SW 1271 (cell line): ENCODE measurements at places on chromosomes 11 and 22.
A peak's percentile ranks its signal among the peaks of the same experiment; 100 is the strongest.

GRCh38 chr22:30459181-30460052 lies 12.4 kb downstream of the SEC14L3 start:
- DNase-seq, result no peak

GRCh38 chr22:50320671-50321325 lies 6.0 kb downstream of the DENND6B start:
- no peak for DNase-seq

GRCh38 chr22:49503896-49504521 lies 323.7 kb downstream of the BRD1 start:
- DNase-seq, result no peak

GRCh38 chr11:72243173-72244059 lies 560 bp downstream of the PHOX2A start:
- DNase-seq, result no peak

DNA sequence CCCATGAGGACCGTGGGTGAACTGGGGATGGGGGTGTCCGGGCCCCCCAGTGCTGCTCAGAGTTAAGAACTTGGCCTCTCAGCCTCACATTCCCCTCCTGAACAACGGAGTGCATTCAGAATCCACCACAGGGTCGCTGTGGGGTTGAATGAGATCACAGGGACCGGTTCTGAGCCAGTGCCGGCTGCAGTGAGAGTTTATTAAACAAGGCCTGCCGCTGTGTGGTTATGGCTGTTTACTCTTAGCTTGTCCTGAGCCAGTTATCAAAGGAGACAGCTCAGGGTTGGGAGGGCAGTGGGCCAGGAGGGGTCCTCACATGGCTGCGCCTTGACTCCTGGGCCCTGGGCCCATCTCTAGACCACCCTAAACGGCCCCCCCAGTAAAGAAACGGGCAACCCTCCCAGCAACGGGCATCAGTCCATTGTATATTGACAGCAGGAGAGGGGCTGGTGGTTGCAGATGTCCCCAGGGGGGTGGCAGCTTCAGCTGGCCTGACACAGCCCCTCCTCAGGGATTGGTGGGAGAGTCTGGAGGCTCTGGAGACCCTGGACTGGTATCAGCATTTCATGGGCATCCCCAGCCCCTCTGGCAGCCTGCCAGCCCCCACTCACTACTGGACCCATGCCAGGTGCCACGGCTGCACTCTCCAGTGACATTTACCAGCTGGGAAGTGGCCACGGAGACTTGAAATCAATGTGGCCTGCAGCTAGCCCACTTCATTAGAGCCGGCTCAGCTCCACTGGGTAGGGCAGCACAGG lies 15.1 kb upstream of the CABP7 start:
- no peak for DNase-seq

- no peak for DNase-seq
These were observed 14.0 kb downstream of the PANX1 start for GRCh38 chr11:94142308-94143281.

- DNase-seq, result peak; percentile 46
These were observed 2.4 kb downstream of the ATF4 start for GRCh38 chr22:39522567-39523300.

- DNase-seq, result no peak
These were observed 25.0 kb upstream of the CRTAM start for GRCh38 chr11:122813176-122813893.

GRCh38 chr22:19086417-19086816 lies 35.8 kb downstream of the DGCR2 start:
- no peak for DNase-seq

- DNase-seq, result no peak
These were observed 205.0 kb downstream of the CWF19L2 start for GRCh38 chr11:107252429-107253161.

GRCh38 chr11:120432056-120433018 lies 79.2 kb upstream of the GRIK4 start:
- DNase-seq, result peak; percentile 98

DNA sequence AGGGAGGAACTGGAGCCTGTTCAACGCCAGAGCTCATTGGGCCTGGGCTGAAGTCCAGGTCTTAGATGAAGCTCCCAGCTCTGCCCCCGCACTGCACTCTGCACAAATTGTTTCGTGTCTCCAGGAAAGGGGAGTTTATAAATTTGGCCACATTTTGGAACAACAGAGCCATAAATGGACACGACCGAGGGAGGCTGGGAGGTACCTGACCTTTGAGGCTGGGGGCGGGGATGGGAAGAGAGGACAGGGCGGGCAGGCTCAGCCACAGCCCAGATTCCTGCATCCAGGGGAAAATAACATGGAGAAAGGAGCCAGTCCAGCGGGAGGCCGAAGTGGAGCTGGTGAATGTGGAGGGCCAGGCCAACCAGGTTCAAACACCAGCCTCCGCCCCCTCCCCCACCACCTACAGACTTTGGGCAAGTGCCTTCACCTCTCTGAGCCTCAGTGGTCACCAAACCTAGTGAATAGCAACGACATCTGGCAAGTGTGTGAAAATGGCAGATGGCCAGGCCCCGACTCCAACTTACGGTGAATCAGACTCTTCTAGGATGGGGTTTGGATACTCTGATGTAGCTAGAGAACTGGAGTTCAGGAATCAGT lies 36.8 kb upstream of the SMTN start:
- DNase-seq, result no peak

DNA sequence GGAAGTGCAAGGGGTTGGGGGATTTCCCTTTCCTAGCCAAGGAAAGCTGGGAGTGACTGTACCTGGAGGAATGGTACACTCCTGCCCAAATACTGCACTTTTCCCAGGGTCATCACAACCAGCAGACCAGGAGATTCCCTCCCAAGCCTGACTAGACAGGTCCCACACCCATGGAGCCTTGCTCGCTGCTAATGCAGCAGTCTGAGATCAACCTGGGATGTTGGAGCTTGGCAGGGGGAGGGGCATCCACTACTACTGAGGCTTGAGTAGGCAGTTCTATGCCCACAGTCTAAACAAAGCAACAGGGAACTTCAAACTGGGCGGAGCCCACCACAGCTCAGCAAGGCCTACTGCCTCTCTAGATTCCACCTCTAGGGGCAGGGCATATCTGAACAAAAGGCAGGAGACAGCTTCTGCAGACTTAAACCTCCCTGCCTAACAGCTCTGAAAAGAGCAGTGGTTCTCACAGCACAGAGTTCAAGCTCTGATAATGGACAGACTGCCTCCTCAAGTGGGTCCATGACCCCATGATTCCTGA lies 58.5 kb downstream of the SLC22A9 start:
- no peak for DNase-seq

GRCh38 chr22:28148816-28149465 lies 229.9 kb upstream of the PITPNB start:
- DNase-seq, result no peak

DNA sequence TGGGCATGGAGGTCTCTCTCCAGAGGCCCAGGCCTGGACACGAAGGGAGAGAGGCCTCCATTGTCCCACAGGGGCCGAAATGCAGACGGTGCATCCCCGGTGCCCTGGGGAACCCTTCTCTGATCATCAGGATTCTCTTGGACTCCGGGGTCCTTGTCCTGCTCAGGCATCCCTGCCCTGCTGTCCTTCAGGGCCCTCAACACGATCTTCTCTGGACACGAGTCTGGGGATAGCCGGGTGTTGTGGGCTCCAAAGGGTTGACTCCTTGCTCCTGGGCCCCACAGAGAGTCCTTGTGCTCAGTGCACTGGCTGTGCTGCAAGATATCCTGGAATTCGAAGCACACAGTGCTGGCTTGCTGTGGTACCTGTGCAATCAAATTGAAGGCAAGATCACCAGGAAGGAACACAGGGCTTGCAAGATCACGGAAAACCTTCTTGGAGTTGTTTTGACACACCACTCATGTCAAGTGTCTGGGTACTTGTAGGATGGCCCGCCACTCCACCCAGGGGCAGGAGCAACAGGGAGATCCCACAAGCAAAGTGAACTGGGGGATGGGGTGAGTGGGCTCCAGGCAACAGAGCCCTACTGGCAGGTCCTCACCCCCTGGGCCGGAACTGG lies 61.3 kb upstream of the PRODH start:
- DNase-seq, result no peak

DNA sequence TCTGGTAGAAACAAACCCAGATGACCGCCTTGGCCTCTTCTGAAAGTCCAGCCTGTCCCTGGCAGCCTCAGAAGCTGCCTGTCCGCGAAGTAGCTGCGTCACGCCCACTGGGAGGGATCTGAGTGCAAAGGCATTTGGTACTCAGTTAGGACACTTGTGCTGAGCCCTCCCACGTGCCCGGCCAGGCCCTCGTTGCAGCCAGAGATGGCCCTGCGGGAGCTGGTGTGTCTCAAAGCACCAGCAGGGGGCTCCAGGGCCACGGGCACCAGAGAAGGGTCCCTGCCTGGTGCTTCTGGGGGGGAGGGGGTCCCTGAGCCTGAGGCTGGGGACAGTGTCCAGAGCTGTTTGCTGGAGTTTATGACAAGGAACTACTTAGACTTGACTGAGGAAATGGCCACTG lies 5.8 kb downstream of the SELENOO start:
- DNase-seq, result no peak

DNA sequence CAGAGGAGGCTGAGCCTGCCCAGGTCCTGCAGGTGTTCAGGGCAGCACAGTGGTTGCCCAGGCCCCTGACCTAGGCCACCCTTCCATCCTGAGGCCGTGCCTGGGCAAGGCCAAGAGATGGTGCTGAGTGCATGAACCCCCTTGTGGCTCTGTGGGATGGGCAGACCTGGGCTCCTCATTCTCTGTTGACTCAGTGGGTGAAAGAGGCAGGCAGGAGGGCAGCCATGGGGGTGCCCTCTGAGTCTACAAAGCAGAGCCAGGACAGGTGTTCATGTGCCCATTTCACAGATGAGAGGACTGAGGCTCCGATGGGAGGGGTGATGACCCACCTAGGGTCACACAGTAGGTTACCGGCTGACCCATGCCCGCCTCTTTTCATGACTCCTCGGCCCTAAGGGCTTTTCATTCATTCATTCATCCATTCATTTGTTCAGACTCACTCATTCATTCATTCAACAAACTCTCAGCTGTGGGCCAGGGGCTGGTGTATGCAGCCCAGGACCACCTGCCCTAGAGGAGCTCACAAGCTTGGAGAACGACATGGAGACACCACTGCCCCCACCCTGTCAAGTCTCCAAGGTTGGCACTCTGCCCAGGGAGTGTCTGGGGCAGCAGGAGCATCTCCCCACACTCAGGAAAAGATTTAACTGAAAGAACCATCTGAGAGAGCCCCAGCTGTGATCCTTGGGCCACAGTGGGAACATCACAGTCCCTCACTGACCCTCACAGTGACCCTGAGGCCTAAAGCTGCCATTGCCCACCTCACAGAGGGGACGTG lies 40.5 kb downstream of the IGLL5 start:
- DNase-seq, result no peak

- no peak for DNase-seq
These were observed 41.7 kb downstream of the EXPH5 start for GRCh38 chr11:108551651-108552462.

DNA sequence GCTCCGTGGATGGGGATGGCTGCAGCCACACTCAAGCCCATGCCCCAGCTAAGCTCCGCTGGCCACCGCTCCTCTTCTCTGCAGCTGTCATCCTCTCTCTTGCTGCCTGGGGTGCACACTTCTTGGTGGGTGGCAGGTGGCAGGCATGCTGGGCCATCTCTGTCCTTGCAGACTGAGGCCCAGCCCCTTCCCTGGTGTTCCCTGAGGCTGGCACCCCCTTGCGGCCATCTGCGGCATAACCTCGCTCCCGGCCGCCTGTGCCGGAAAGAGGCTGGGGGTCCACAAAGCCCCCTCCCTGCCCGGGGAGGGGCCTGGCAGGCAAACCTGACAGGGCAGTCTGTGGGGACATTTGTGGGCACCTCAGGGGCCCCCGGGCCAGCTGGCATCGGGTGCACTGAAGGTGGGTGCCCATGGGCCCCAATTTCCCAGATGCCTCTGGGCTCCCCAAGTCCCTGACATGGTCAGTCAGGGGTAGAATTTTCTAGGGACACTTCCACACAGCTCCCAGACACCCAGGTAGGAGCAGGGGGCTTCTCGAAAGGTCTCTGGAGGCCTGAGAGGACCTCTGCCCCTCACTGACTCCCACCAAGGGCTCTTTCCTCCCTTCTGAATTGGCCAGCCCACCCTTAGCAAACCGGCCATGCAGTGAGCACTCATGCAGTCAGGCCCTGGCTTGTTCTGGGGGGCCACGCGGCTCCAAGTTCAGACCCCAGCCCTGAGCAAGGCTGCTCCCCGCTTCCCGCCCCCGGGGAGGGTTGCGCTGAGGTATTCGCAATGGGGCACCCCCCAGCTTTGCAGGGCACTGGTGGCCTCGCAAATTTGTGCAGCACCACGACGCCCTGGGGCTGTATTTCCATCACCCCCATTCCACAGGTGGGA lies 23.5 kb upstream of the TH start:
- DNase-seq, result no peak

DNA sequence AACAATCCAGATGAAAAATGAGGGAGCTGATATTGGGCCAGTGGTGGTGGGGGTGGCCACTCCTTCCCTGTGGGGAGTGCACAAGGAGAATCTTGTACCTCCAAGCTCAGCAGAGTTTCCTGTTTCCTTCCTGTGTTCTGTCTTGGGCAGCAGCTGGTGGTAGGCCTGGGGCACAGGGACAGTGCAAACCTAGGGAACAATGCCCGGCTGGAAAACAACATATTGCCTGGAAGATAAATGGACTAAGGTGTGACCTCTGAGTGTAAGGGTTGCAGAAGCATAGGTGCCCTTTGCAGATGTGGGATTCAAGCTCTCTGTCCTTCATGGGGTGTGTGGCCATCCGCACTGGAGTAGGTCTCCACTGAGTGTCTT lies 5.8 kb upstream of the JAM3 start:
- no peak for DNase-seq

DNA sequence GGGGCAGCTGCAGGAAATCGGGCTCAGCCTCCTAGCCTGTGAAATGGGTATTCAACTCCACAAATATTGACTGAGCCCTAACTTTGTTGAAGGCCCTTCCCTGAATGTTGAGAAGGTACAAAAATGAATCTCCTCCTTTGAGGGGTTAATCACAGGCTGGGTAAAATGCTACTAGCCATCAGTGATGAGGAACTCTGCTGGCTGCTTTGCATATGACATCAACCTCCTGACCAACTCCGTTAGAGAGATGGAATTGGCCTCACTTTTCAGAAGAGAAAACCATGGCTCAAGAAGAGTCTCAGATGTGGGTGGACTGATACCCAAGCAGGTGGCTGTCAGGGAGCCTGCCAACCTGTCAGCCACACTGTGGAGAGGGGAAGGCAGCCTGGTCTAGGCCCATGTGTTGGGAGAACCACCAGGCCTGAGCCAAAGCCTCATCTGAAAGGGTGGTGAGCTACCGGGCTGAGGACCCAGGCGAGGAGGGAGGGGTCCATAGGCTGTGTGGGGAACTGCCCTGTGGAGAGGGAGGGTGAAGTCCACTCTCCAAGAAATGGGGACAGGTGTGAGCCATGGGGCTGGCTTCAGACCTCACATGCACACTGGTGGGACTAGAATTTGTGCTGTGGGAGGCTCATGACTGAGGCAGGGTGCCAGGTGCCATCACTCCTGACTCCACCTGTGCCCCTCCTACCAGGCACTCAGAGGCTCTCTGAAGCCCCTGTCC lies 11.8 kb downstream of the CDCA5 start:
- no peak for DNase-seq

DNA sequence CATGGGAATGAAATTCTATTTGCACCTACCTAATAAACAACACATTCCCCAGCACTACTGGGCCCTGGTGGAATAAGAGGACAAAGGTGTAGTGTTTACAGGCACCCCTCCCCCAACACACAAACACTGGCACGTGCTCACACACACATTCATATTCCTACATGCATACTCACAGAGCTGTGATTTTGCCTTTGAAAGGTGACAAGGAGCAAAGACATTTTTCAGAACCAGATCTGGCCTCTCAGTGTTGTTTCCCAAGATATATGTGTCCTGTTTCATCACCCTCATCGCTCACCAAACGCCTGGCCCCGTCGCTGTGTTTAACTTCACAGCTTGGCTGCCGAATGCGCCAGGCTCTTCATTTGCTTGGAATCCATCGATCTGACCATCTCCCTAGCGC lies 292.6 kb downstream of the NTM start:
- no peak for DNase-seq

- peak; percentile 74 for DNase-seq
These were observed 4.2 kb upstream of the STIP1 start for GRCh38 chr11:64181506-64182411.
